ENCODE measurements at places on chromosomes 13 and 19.

DNA sequence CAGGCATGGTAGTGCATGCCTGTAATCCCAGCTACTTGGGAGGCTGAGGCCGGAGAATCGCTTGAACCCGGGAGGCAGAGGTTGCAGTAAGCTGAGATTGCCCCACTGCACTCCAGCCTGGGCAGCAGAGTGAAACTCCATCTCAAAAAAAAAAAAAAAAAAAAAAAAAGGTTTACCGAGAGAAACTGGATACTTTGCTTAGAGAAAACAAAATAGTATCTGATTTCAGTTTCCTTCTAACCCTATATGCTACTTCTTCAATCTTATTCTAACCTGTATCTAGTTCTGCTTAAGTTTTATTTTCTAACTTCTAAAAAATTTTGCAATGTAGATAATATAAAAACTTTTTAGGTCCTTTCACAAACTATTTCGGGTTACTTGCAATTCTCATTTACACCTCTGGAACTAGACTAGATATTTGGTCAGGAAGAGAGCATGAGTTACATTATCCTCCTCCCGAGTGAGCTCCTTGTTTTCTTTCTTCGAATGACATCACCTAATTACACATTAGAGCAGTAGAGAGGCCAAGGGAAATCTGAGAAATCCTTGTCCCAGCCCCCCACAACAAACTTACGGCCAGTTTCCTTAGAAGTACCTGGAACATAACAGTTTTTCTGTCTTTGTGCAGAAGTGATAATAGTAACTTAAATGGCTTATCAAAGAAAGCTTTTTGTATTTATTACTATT, 128.9 kb downstream of the B3GLCT start:
- DNase-seq = no peak

GRCh38 chr13:100921139-100921538, 246.5 kb upstream of the TMTC4 start:
- no peak for DNase-seq

DNA sequence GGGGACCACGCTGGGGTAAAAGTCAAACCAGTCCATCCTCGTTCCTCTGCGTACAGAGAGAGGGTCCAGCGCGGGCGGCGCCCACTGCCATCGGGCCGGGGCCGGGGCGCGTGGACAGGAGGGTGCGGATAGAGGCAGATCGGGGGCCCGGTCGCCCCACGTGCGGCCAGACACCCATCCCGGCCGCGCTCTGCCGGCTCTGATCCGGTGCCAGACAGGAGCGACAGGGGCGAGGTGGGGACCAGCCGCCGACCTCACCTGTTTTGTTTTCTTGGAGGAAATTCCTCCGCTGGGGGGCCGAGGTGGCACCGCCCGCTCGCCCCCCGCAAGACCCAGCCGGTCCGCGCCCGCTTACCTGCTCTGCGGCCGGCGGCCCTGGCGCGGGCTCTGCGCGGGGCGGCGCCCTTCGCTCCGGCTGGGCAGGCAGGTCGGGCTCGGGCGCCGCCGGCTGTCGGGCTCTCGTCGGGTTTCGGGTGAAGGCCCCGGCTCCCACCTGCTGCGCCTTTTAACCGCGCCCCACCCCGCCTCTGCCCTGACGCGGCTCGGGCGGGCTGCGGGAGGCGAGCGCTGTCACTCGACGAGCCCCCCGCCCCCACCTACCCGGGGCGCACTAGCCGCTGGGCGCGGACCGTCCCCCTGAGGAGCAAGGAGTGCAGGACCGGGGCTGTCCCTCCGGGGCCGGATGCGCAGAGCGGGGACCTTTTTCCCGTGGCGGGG, at the start of gene GJB6:
Gene GJB6 (minus strand): TSS at position 481 of the 717 bp plus-strand sequence. CDS start 8,839 bp downstream, outside the sequence.
- peak; percentile 37 for DNase-seq

- no peak for DNase-seq
These were observed 25.6 kb upstream of the ADGRE1 start for GRCh38 chr19:6861683-6862286.

DNA sequence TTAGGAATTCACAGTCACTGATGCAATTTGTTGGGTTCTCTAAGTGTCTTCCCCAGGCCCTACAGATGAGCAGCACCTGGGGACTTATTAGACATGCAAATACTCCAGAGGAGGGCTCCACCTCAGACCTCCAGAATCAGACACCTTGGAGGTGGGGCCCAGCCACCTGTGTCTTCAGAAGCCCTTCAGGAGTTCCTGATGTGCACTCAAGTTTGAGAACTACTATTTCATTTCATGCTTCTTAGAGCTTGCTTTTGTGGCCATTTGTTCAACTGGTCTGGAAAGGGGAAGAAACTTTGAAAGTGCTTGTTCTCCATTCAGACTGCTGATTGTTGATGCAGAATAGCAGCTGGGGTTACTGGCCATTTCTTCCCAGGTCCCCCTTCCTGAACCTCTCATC, 472.0 kb downstream of the COG6 start:
- DNase-seq = no peak

- DNase-seq = no peak
These were observed 27.8 kb downstream of the MBNL2 start for GRCh38 chr13:97249796-97250495.

DNA sequence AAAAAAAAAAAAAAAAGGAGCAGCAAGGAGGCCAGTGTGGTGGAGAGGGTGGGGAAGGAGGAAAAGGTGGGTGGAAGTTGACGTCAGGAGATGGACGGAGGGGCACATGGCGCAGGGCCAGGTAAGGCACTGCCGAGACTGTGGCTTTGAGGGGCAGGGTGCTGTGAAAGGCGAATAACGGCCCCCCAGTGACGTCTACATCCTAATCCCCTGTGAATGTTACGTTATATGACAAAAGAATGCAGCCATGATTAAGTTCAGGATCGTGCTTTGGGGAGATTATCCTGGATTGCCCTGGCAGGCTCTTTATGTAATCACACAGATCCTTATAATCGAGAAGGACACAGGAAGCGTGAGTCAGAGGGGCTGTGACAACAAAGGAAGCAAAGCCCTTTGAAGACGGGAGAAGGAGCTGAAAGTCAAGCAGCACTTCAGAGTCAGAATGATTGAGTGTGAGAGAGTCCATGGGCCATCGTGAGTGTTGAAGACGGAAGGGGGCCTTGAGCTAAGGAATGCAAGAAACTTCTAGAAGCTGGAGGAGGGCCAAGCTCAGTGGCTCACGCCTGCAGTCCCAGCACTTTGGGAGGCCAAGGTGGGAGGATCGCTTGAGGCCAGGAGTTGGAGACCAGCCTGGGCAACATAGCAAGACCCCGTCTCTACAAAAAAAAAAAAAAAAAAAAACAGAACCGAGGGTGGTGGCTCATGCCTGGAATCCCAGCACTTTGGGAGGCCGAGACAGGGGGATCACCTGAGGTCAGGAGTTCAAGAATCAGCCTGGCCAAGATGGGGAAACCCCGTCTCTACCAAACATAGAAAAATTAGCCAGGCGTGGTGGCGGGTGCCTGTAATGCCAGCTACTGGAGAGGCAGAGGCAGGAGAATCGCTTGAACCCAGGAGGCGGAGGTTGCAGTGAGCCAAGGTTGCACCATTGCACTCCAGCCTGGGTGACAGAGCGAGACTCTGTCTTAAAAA, 13.8 kb upstream of the CEACAM16 start:
- no peak for DNase-seq

GRCh38 chr13:76016799-76017400, 380.8 kb downstream of the LMO7 start:
- no peak for DNase-seq

DNA sequence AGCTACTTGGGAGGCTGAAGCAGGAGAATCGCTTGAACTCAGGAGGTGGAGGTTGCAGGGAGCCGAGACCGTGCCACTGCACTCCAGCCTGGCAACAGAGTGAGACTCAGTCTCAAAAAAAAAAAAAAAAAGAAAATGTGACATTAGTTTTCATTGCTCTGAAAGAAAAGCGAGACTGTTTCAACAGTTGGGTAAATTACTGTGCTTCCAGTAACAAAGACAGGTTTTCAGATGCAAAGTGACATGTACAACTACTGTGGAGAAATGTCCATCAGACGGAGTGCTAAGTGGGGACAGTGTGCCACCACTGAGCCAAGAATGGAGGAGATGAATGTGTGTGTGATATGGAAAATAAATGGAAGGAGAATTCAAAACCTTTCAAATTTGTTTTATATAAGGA, 24.2 kb upstream of the SLC15A1 start:
- DNase-seq = no peak

- peak; percentile 41 for DNase-seq
These were observed 157.2 kb downstream of the TM9SF2 start for GRCh38 chr13:99658261-99658991.

DNA sequence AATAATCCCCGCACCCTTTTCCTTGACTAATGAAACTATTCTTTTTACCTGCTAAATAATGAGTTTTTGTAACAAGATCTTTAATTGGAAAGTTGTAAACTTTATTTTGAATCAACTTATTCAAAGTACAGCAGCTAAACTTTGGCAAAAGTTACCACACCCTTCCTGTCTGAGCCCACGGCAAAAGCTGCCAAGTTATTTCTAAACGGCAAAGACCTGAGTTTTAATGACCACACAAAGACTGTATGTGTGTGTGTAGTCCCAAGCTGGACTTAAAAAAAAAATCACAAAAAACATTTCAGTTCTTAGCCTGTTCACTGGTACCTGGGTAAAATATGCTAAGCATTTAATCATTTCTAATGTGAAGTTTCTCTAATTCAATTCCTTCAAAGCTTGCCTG, 60.7 kb downstream of the ZAR1L start:
- no peak for DNase-seq

DNA sequence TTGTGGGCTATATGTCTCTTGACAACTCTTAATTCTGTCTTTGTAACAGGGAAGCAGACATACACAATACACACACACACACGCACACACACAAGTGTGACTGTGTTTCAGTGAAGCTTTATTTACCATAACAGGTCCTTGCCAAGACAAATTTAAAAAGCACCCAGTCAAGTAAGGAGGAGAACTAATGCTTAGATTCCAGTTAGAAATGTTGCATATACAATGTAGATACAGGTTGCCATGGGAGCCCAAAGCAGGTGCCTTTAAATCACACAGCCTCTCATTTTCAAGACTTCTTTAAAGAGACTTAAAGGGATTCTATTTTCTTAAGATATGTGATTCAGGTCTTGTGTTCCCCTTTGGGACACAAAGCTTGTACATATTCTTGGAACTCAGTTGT, 1551.9 kb downstream of the EFNB2 start:
- DNase-seq = no peak

DNA sequence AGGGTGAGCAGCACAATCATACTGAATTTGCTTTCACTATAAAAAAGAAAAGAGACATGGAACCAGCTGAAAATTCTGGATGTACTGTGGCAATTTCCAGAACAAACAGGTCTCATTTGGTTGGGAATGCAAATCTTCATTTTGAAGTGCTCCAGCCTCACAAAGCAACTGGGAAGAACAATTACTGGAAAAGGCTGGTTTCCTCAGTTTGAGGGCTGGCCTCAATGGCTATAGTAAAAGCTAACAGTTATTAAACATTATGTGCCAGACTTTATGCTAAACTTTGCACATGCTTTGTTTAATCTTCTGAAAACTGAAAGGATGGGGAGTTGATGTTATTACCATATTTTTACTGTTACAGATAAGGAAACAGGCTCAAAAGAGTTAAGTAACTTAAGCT, 3.0 kb downstream of the OBI1 start:
- DNase-seq = no peak

DNA sequence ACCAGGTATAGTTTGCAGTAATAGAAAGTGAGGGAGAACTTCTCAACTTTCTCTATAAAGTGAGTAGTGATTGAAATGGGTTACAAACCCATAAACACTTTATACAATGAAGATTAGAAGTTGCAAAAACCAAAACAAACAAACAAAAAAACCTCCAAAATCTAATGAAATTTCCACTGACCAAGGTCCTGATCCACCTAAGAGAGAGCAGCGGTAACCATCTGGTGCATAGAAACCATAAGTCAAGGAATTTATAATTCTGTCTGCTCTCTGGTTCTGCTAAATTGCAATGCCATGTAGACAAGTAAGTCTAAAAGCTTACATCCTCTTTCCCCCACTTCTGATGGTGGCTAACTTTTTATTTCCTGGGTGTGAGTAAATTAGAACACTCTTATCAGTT, 463.4 kb downstream of the EFNB2 start:
- no peak for DNase-seq

- no peak for DNase-seq
These were observed 78.8 kb downstream of the MZT1 start for GRCh38 chr13:72648513-72649065.

DNA sequence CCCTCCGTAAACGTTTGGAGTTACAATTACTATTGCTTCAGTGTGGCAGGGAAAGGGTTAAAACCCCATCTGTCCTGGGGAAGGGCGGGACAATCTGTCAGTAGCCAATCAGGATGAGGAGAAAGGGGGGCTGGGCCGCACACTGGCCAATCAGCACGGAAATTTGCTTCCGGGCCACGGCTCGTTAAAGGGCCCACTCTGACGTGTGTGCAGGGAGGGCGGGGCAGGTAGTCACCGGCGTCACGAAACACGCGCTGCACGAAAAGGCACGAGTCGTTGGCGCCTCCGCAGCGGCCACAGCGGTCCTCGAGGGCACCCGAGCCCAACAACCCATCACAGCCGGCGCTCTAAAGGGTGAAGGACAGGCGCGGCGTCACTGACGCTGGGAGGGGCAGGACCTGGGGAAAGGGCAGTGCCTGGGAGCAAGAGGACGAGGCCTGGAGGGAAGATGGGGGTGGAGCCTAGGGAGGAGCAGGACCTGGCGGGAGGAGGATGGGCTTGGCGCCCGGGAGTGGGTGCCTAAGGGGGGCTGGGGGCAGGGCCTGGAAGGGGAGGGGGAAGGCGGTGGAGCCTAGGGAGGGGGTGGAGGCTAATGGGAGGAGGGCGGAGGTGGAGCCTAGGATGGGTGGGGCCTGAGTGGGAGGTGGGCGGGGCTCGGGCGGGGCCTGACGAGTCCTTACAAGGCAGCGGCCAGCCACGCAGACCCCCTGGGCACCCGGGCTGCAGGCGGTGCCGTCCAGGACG, 4.9 kb downstream of the ADAMTSL5 start:
- peak; percentile 86 for DNase-seq

DNA sequence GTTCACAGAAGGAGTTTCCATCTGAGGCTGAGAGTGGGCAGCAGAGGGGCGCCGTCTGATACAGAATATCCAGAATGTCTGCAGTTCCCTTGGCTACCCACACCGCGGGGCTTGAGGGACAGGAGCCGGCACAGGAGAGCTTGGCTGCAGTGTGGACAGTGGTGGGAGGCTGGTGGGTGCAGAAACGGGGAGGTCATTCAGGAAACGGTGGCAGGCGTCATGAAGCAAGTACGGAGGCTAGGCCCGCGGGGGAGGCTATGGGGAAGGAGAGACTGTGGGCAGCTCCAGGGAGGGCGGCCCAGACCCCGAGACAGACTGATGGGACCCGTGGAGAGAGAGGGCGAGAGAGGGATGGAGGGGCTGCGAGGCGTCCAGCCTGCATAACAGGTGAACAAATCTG, 55.2 kb upstream of the UQCRFS1 start:
- DNase-seq = no peak

DNA sequence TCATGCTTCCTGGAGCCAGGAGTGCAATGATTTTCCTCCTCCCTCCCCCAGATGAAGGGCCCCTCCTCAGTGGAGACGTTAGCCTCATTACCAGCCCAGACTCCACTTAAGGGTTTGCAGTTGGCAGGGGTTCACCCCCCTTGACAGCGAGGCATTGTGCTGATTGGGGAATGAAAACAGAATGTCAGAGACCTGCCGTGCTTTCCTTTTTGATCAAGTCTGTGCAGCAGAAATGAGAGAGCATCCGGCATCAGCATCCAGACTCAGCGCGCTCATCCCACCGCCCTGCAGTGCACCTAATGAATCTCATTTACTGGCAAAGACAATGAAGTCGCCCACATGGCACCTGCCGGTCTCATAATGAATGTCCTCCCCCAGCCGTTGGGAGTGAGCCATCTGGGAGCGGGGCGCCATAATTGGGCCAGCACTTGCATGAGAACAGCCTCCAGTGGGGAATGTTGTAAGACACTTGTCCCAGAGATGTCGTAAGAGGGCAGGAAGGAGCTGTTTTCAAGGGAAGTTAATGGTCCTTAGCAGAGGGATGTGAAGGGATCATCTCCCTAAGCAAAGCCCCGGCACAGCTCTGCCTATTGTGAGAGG, 98.3 kb upstream of the UQCRFS1 start:
- no peak for DNase-seq

Data from stimulated activated CD4-positive, alpha-beta T cell treated with anti-CD3 and anti-CD28 coated beads, Interleukin-12 subunit alpha, Interleukin-12 subunit beta, amount 100 ng/mL, for 4 hours (primary cell).